ENCODE measurements at places on chromosomes 7 and 10.

GRCh38 chr10:45444976-45445898 is 71.2 kb downstream of the ALOX5 start:
- no peak overlapping the region for H3K4me3 ChIP-seq
- H3K27me3 ChIP-seq = no peaks in the 10 kb centered on the region
- no peaks in the 10 kb centered on the region for H3K4me1 ChIP-seq
- H3K36me3 ChIP-seq = no peaks in the 10 kb centered on the region
- H3K27ac ChIP-seq = no peak overlapping the region

DNA sequence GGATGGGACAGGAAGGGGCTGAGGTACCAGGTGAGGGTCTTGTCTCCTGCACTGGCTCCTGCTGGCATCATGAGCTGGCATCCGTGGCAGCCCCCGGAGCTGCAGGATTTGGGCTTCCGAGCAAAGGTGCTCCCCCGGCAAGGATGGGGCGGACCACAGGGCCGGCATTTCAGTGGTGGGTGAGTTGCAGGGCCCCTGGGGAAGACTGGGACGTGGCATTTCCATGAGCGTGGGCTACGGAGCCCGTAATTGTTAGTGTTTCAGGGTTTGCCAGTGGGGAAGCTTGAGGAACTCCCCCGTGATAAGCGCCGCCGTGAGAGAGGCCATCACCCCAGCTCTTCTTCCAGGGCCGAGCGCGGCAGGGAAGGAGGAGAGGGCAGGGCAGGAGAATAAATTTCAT is 235.6 kb downstream of the MGMT start:
- H3K27ac ChIP-seq = no peak overlapping the region
- DNase-seq = no peak
- no peaks in the 10 kb centered on the region for H3K27me3 ChIP-seq
- H3K4me1 ChIP-seq = no peaks in the 10 kb centered on the region

GRCh38 chr7:22241805-22242390 is 115.1 kb downstream of the RAPGEF5 start:
- peaks cover 6% of the 10 kb centered on the region for H3K27me3 ChIP-seq
- no peaks in the 10 kb centered on the region for H3K4me1 ChIP-seq
- H3K4me3 ChIP-seq = no peak overlapping the region
- no peaks in the 10 kb centered on the region for H3K36me3 ChIP-seq
- H3K27ac ChIP-seq = no peak overlapping the region

DNA sequence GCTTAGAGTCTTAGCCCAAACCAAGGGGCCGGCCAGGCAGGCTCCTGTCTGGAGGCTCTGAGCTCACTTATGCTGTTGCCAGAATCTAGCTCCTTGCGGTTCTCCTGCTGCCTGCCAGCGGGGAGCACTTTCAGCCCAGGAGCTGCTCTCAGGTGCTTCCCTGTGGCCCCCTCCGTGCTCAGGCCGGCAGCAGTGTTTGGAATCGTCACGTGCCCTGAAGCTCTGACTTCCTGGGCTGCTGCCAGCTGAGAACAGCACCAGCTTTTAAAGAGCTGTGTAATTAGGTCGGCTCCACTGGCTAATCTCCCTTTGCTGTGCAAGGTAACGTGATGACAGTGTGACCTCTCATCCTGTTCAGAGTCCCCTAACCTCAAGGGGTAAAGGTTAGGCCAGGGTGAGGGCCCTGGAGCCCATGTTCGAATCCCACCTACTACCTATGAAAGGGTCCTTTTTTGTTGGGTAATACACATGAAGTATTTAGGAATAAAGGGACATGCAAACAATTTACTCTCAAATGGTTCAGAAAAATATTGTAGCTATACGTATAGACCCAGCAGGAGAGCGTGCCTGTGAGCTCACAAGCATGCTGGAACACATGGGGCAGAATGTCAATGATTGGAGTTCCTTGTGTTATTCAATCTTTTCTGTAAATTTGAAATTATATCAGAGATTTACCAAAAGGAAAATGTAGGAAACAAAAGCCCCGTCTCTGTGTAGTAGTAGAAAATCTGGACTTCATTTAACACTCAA is 16.6 kb downstream of the ZNF862 start:
- no peak overlapping the region for H3K4me3 ChIP-seq
- no peaks in the 10 kb centered on the region for H3K36me3 ChIP-seq
- DNase-seq = peak; percentile 79
- H3K27ac ChIP-seq = no peak overlapping the region
- H3K27me3 ChIP-seq = no peaks in the 10 kb centered on the region
- H3K4me1 ChIP-seq = peaks cover 26% of the 10 kb centered on the region

GRCh38 chr7:5238500-5238899 is 44.2 kb upstream of the SLC29A4 start:
- peak; percentile 48 for DNase-seq
- 0 out of 2 replicates have a peak, but pooled peaks cover 3% of the 10 kb centered on the region for H3K4me1 ChIP-seq
- H3K36me3 ChIP-seq = no peaks in the 10 kb centered on the region
- no peak overlapping the region for H3K27ac ChIP-seq
- H3K27me3 ChIP-seq = no peaks in the 10 kb centered on the region
- no peak overlapping the region for H3K4me3 ChIP-seq

- H3K4me3 ChIP-seq = peak within 1 kb of the TSS; percentile 97
- DNase-seq = peak; percentile 65
- no peaks in the 10 kb centered on the region for H3K36me3 ChIP-seq
- H3K27me3 ChIP-seq = no peaks in the 10 kb centered on the region
- H3K27ac ChIP-seq = peak within 1 kb of the TSS; percentile 62
Observed at GRCh38 chr10:15370856-15371701, at the start of gene FAM171A1. FAM171A1 (minus strand) TSS chr10:15371289; CDS start chr10:15371052, 237 bp downstream.

DNA sequence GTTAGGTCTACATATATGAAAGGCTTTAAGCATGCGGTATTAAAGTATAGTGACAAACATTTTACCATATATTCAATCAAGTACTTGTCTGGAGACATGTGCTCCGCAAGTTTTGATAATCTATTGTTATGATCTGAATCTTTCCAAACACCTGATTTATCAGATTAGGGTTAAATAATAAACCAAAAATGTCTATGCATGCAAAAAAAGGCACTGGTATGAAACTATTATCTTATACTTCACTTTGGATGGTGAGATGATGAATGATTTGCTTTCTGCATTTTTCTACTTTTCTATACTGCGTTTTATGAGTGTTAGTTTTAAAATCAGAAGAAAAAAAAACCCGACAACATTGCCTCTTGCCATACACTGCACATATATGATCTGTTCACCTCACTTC is 37.8 kb upstream of the FAM133B start:
- no peak for DNase-seq
- H3K36me3 ChIP-seq = peaks cover 45% of the 10 kb centered on the region
- H3K4me1 ChIP-seq = peaks cover 48% of the 10 kb centered on the region
- H3K27me3 ChIP-seq = no peaks in the 10 kb centered on the region

DNA sequence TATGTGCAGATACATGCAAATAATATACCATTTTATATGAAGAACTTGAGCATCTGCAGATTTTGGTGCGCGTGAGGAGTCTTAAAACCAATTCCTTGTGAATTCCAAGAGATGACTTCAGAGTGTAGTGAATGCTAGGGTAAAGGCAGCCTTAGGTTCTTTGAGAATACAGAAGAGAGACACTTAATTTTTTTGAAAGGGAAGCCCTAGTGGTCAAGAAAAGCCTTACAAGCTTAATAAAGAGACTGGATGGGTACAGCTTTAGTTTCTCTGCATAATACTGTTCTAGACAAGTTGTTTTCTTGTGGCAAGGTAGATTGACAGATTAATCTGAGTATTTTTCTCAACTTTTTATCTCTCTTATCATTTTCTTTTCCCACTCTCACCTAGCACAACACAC is 636.5 kb downstream of the DNAJB9 start:
- H3K4me3 ChIP-seq = no peak overlapping the region
- H3K27me3 ChIP-seq = no peaks in the 10 kb centered on the region
- H3K4me1 ChIP-seq = no peaks in the 10 kb centered on the region
- no peaks in the 10 kb centered on the region for H3K36me3 ChIP-seq

GRCh38 chr7:81367326-81367931 is 402.4 kb downstream of the HGF start:
- H3K36me3 ChIP-seq = no peaks in the 10 kb centered on the region
- no peak overlapping the region for H3K4me3 ChIP-seq
- no peaks in the 10 kb centered on the region for H3K27me3 ChIP-seq
- DNase-seq = no peak
- no peak overlapping the region for H3K27ac ChIP-seq
- H3K4me1 ChIP-seq = no peaks in the 10 kb centered on the region

- no peaks in the 10 kb centered on the region for H3K27me3 ChIP-seq
- peak overlapping the region; percentile 97 for H3K4me3 ChIP-seq
- no peak for DNase-seq
- H3K4me1 ChIP-seq = peaks cover 6% of the 10 kb centered on the region
Observed at GRCh38 chr10:26858707-26859034, 2.1 kb downstream of the ABI1 start.

DNA sequence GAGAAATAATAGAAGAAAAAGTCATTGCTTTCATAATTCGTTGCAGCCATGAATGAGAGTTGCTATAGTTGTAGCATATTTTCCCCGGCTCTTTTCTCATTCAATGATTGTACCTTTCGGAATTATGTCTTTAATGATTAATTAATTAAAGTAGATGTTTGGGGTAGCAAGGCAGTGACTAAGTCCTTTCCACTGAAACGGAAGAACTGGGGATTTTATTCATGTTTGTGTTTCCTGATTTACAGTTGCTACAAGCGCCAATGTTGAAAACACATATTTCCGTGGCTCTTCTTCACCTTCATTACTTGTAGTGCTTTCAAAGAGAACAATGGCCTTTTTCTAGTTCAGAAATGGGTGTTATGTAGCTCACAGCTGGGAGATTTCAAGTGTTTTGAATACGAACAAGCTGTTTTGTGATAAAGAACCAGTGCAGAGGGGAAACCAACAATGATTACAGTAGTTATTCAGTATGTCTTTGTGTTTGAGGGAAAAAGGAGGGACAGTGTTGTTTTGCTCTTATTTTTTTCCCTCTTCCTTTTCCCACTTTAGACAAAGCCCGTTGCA is 153.5 kb downstream of the NSUN6 start:
- H3K36me3 ChIP-seq = no peaks in the 10 kb centered on the region
- no peaks in the 10 kb centered on the region for H3K4me1 ChIP-seq
- no peak overlapping the region for H3K27ac ChIP-seq
- H3K4me3 ChIP-seq = no peak overlapping the region

DNA sequence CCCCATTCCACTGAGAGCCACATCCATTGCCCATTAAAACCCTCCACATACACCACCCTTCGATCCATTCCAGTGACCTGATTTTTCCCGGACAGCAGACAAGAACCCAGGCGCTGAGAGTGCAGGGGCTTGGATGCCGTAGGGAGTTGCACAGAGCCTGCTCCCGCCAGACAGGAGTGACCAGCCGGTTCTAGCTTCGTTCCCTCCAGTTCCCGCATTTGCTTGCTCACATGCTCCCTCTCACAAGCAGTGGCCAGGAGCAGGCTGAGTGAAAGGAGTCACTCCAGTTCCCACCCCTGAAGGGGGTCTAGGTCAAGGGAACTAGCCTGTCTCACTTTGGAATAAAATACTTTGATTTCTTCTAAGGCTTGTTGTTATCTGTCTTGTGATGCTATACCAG is 119.5 kb downstream of the SKIDA1 start:
- H3K27ac ChIP-seq = no peak overlapping the region
- DNase-seq = no peak
- H3K36me3 ChIP-seq = no peaks in the 10 kb centered on the region
- H3K27me3 ChIP-seq = no peaks in the 10 kb centered on the region
- H3K4me1 ChIP-seq = no peaks in the 10 kb centered on the region

DNA sequence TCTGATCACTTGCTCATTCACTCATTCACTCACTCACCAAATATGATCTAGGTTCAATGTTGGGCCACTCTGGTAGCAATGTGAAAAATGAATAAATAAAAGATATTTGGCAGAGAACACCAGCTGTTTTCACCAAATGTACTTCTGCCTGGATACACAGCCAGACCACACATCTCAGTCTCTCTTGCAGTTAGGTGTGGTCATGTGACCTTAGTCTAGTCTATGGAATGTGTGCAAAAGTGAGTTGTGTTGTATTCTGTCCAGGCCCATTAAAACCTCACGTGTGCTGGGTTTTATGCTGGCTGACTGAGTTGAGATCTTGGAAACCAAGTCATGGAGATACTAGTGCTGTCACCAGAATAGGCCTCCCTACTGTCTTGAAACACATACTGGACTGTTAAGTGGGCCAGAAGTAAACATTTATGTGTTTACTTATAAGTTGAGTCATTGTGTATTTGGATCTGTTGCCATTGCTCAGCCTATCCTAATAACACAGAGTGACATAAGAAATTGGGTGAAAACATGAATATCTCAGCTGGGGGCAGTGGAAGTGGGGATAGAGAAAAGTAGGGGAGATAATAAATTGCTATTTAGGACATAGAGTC is 145.5 kb downstream of the PTEN start:
- no peak overlapping the region for H3K4me3 ChIP-seq
- no peaks in the 10 kb centered on the region for H3K36me3 ChIP-seq
- H3K27me3 ChIP-seq = no peaks in the 10 kb centered on the region
- H3K4me1 ChIP-seq = no peaks in the 10 kb centered on the region
- no peak for DNase-seq

DNA sequence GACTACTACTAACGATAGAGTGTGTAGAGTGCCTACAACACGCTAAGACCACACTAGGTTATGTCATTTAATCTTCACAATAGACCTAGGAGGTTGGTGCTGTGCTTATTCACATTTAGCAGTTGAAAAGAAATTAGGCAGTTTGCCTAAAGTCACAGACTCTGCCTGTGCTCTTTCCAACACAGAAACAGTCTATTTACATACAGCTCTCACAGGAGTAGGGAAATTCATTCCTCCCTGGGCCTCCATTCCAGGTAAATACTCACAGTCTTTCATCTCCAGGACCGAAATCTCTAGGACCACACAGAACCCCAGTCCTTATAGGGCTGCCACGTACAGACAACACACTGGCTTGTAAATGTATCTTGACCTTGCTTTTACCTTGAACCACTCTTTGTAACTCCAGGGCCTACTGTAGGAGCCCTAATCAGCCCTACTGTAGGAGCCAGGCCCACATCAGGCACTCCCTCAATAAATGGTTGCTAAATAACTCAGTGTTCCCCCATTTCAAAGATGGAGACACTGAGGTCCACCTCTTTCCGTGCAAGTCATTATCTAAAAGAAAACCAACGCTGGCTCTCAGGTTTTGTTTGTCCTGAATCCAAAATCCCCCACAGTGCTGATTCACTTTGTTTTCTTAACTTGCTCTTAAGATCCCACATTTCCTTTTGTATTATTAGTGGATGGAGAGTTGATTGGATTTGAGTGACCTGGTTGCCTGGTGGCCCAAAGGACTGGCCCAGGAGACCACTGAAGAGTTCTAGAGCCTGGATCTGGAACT is 146.9 kb downstream of the KCNMA1 start:
- DNase-seq = no peak
- H3K27ac ChIP-seq = no peak overlapping the region
- no peaks in the 10 kb centered on the region for H3K4me1 ChIP-seq
- H3K27me3 ChIP-seq = 0 out of 2 replicates have a peak, but pooled peaks cover 2% of the 10 kb centered on the region

- peaks cover 35% of the 10 kb centered on the region for H3K4me1 ChIP-seq
- no peaks in the 10 kb centered on the region for H3K27me3 ChIP-seq
- peak; percentile 72 for DNase-seq
- H3K4me3 ChIP-seq = no peak overlapping the region
Observed at GRCh38 chr10:118835682-118836326, 81.0 kb upstream of the CACUL1 start.

GRCh38 chr10:88966797-88967196 is 14.2 kb upstream of the ACTA2 start:
- no peaks in the 10 kb centered on the region for H3K36me3 ChIP-seq
- H3K27me3 ChIP-seq = no peaks in the 10 kb centered on the region
- no peak overlapping the region for H3K27ac ChIP-seq
- H3K4me1 ChIP-seq = no peaks in the 10 kb centered on the region
